ENCODE measurements at places on chromosomes 6 and 20. TPM values are rescaled to one million over a fixed set of nuclear protein-coding genes. Genes with fewer than 3 reads are reported as not detected.

The NRSN1 gene
- total RNA-seq: not detected

The CAP2 gene
- total RNA-seq: 15.1 TPM

The GABRR1 gene
- not detected for total RNA-seq

The FOXA2 gene
- total RNA-seq: not detected

The PNLDC1 gene
- total RNA-seq: not detected

The FAM50B gene
- total RNA-seq: 17.0 TPM

The ASXL1 gene
- total RNA-seq: 102 TPM

The OR14J1 gene
- total RNA-seq: not detected

The BCAS1 gene
- not detected for total RNA-seq

The EBF4 gene
- total RNA-seq: 22.0 TPM

The ZSCAN23 gene
- 5.6 TPM for total RNA-seq

The SOX12 gene
- total RNA-seq: 3.3 TPM

The PAX1 gene
- total RNA-seq: not detected

The PAK5 gene
- 0.66 TPM for total RNA-seq

The TCF21 gene
- total RNA-seq: not detected

The SLC13A3 gene
- total RNA-seq: 1.3 TPM

The CHRNA4 gene
- not detected for total RNA-seq

The FOXQ1 gene
- 0.16 TPM for total RNA-seq

The FABP7 gene
- total RNA-seq: 2.6 TPM

The COL11A2 gene
- total RNA-seq: 1.0 TPM

The OR2H1 gene
- not detected for total RNA-seq

The CGA gene
- not detected for total RNA-seq

The PPIL6 gene
- 16.5 TPM for total RNA-seq

The SLC22A3 gene
- 3.4 TPM for total RNA-seq

The RFX6 gene
- total RNA-seq: 1.8 TPM

The FRK gene
- 0.64 TPM for total RNA-seq

The RAET1L gene
- total RNA-seq: not detected

The TFAP2A gene
- total RNA-seq: not detected

The WFDC2 gene
- 106 TPM for total RNA-seq

The BNIP5 gene
- under 0.01 TPM for total RNA-seq

The GPX5 gene
- total RNA-seq: not detected

The SERPINB6 gene
- 100 TPM for total RNA-seq

The GGT7 gene
- total RNA-seq: 16.4 TPM

The MUC22 gene
- total RNA-seq: not detected

The BMP2 gene
- 3.9 TPM for total RNA-seq

The RPS18 gene
- 5,317 TPM for total RNA-seq

The NRN1 gene
- total RNA-seq: 81.4 TPM

The PRL gene
- total RNA-seq: not detected

The RIPOR2 gene
- 70.5 TPM for total RNA-seq

Measured in breast epithelium (tissue), 4 donors.